T-helper 2 cell (primary cell): ENCODE measurements at places on chromosomes 3 and 15.

DNA sequence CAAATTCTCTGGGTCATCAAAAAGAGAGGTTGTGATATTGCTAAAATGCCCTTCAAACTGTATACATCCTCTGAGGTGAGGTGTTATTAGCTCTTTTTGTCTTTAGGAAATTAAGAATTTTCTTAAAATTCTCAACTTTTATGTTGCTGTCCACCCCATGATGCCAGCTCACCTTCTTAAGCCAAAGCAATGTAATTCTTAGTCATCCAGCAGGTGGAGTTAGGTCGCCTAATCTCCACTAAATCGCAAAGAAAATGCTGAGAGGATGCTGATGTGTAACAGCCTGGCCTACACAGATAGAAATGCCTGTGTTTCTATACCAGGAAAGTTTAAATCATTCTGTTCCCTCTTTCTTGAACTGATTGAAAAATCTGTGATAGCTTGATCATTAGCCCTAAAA, 770.2 kb upstream of the ALCAM start:
- no peak for DNase-seq

DNA sequence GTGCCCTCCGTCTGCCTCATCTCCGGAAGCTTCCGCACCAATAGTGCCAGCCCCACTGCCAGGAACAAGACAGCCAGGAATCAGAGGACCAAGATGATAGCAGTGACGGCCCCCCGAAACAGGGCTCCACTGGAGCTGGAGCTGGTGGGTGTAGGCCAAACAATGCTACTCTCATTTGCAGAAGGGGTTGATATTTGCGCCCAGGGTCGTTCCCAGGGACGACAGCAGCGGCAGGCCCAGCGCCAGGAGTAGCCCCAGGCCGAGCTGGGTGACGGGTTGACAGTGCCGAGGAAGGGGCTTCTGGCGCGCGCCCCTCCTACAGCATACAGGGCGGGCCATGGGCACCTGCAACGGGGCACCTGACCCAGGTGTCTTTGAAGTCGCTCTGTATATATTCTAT, 301.4 kb downstream of the CNTN6 start:
- no peak for DNase-seq

GRCh38 chr15:61132211-61132610, 96.9 kb downstream of the RORA start:
- DNase-seq, result no peak

GRCh38 chr3:101676216-101676764, 642 bp downstream of the ZBTB11 start:
- DNase-seq, result peak; percentile 92

DNA sequence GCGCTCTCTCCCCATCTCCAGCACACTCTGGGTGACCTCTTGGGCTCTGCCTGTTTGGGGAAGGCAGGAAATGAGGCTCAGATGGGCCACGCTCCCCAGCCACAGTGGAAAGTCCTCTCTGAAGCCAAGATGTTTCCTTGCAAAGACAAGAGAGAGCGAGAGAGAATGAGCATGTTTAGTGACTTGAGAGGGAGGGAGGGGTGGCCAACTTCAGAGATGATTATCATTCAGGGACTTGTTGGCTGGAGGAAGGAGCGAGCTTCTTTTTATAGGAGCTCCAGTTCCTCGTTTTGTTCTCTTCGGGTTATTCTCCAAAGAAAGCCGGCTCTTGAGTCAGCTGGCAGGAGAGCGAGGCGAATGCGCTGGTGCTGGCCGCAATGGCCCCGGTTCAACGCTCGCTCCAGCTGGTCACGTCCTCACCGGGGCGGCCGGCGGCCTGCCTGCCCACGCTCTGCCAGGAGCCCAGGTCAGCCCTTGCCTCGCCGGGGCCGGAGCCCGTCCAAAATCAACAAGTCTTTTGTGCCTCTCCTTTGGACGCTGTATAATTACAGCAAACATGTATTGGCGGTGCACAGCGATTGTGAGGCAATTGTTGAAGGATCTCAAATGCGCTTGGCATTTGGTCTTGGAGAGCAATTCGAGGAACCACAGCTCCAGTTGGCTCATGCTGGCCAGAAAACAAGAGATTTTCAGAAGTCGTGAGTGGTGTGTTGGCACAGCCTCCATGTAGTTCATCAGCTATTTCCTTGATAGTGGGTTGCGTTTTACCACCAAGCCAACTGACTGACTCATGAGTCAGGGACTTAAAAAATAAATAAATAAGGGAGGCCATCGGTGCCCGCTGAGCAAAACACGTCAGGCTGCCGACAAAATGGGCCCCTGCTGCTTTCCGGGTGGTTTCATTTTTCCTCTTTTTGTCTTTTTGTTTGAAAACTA, 288.6 kb downstream of the UACA start:
- no peak for DNase-seq

- no peak for DNase-seq
These were observed 28.2 kb downstream of the PPP4R2 start for GRCh38 chr3:73024836-73025235.

GRCh38 chr3:149845570-149846244, 32.7 kb downstream of the RNF13 start:
- DNase-seq, result no peak

GRCh38 chr15:51044037-51044727, 50.5 kb downstream of the TNFAIP8L3 start:
- DNase-seq, result no peak

GRCh38 chr3:25493786-25494185, 65.7 kb downstream of the RARB start:
- no peak for DNase-seq

- no peak for DNase-seq
These were observed 602.1 kb upstream of the ZNF385D start for GRCh38 chr3:22353126-22353525.

DNA sequence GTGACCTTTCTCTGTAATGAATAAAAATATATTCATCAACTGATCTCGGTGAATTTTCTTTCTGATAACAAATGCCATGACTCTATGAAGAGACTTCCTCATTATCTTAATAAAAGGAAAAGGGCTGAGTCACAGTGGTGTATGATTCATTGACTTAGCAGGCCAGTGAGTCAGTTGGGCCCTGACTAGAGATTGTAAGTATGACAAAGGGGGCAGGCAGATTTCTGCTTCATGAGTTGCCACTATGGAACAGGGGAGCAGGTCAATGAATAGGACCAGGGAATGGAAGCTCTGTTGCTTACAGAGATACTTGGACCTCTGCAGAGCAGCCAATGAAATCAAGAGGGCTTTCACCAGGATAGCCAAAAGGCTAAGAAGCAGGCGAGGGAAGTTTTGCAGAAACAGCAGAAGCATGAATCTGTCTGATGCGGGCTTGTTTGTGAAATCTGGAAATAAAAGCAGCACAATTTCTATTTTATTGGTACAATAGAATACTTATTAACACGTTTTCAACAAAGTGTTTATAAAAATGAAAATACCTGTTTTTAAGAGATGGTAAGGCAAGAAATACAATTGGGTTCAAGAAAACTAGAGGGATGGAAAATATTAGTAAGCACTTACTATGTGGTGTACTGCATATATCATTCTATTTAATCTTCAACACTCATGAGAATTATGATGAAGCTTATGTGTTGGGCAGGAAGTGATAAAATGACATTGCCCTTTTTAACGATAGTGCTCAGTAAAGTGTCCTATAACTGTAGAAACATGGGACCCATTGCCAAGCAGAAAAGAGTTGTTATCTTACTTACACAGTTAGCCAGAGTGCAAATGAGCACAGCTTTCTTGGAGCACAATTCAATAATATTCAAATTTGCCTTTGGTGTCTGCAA, 169.8 kb upstream of the MYRIP start:
- DNase-seq, result no peak

DNA sequence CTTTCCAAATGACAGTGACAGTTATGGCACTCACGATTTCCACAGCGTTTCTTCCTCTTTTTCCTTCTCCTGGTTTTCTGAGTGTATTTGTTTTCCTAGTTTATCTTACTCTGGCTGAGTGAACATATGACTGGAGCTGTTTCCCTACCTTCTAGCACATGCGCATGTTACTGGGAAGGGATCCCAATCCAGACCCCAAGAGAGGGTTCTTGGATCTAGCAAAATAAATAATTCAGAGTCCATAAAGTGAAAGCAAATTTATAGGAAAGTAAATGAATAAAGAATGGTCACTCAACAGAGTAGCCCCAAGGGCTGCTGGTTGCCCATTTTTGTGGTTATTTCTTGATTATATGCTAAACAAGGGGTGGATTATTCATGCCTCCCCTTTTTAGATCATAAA, 23.8 kb downstream of the METTL6 start:
- no peak for DNase-seq

DNA sequence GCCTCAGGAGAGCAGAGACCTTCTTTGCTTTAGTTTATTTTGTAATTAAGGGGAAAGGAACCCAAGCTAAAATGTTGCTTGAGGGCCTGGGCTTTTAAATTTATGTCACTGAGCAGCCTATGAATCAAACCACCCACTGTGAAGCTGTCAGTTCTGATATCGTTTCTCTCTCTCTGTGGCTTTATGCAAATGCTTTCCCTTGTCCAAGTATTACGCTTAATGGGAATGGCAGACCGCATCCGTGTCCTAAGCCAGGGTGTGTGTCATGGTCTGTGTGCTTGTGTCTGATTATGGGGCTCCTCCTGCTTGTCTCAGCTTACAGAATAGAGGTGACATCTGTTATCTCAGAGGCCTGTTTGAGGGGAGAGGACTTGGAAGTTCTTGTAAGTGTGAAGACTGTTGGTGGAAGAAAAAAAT, 82.4 kb downstream of the EBLN2 start:
- no peak for DNase-seq

DNA sequence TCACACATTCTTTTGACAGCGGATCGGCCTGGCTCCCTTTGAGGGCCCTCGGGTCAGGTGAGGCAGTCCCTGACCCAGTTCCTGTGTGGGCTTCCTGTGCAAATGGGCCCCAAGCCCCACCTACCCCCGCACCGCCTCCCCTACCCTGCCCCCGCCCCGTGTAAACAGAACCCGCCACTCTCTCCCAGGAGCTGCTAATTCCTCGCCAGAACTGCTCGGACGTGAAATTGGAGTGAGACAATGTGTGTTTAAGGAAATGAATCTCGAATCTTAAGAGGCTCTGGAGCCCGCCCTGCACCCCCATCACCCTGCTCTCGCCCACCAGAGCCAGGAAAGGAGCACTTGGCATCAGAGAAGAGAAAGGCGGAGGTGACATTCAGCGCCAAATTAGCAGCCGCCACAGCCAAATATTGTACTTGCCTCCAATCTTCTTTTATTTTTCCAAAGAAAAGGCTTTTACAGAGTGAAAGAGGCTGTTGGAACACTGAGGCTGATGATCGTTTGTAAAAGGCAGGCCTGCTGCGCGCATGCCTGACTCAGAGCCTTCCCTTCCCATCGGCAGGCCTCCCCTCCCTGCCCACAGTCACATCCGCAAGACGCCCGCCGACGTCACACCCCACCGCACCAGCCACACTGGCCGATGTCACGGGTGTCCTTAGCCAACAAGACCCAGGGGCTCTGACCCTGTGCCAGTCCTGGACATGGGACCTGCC, 53.1 kb downstream of the CACNA2D2 start:
- DNase-seq, result peak; percentile 89

DNA sequence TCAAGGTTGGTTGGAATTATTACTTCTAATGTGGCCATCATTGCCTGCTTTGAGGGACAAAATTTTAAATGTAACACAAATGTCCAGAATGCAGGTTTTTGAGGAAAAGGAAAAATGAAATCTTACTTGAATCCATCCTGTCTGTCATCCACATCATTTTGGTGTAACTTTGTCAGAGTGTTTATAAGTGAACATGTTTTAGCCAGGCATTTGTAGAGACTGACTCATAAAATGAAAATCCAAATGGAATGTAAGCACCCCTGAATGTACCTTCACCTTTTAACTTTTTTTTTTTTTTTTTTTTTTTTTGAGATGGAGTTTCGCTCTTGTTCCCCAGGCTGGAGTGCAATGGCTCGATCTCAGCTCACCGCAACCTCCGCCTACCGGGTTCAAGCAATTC, 141.8 kb upstream of the BNIP2 start:
- no peak for DNase-seq

- no peak for DNase-seq
These were observed 379.5 kb upstream of the DPH6 start for GRCh38 chr15:35925275-35926006.

GRCh38 chr15:83656943-83657528, 3.1 kb downstream of the ADAMTSL3 start:
- DNase-seq, result no peak

DNA sequence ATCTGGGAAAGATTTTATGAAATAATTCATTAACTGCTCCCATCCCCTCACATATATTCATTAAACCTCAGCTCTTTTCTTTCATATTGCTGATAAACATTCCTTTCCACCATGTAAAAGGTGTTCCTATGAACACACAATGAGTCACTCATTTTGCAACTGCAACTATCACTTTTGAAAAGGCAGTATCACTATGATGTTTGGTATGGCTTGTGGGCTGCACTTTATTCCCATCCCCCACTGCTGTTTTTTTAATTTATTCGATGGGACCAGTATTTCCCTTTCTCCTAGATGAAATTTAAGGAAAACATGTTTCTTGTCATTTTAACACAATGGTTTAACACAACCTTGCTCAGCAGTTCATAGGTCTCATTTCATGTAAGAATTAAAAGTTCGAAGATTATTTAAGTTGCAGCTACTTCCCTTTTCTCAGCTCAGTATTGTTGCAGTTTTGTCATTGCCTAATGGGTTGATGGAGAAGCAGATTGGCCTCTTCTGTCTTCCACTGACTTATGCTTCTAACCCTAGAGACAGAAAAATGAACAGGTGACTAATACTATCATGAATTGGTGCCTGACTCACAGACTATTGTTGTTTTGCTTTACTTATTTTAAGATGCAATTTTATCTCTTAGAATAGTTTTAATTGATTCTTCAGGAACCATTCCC, 280.3 kb downstream of the ZPLD1 start:
- no peak for DNase-seq

- DNase-seq, result no peak
These were observed 84.3 kb downstream of the MB21D2 start for GRCh38 chr3:192833177-192833890.

GRCh38 chr15:68644996-68645395, 66.2 kb downstream of the CORO2B start:
- no peak for DNase-seq

- DNase-seq, result no peak
These were observed 222.3 kb upstream of the THBS1 start for GRCh38 chr15:39358441-39359041.

- no peak for DNase-seq
These were observed 20.3 kb upstream of the ARL6 start for GRCh38 chr3:97744289-97744688.

DNA sequence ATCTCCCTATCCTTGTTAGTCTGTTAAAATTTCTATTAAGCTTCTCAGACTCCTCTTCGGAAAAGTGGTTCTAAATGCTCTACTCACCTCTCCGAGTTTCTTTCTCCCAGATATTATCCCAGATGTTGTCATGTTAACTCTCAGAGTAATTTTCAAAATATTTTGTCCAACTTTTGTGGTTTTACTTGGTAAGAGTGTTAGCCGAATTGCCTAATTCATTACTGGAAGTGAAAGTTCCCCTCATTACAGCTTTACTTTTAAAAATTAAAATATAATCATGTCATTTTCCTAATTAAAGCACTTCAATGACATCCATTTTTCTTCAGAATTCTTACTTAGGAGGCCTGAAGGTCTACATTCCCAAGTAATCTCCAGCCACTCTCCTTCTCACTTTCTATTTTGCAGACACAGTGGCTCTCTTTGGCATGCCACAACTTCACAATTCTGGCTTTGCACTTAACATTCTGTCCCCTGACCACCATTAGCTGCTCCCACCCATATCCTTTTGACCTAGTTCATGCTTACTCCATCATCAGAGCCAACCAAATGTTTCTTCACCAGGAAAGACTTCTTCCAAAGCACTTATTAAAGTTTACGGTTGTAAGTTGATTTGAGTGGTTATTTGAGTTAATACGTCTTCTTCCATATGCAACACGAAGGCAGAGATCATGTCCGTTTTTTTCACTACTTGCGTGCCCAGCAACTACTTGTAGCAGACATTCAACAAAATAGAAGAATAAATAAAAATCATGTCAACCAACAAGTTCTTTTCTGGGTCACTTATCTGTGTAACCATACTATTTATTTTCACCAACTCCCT, 10.2 kb upstream of the TIPARP start:
- DNase-seq, result no peak
